ENCODE measurements at places on chromosomes 11 and 22.

- DNase-seq, result no peak
Observed at GRCh38 chr11:26702406-26702805, 19.5 kb downstream of the SLC5A12 start.

DNA sequence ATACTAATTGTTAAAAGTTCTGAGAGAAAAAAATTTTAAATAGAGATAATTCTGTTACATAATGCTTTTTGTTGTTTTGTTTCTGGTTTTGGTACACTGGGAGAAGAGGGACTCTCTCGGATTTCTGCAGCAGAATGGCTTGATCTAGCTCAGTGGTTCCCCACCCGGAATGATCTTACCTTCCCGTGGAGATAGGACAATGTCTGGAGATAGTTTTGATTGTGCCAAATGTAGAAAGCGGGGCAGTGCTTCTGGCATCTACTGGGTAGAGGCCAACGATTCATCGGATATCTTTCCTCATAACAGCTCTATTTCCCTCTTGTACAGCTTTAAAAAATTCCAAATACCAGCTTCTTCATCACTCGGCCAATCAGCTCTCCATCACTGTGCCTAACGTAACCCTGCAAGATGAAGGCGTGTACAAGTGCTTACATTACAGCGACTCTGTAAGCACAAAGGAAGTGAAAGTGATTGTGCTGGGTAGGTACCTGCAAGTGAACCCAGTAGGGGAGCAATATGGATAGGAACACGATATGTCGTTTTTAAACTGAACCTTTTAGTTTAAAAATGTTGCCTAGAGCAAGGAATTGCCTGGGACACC lies 13.2 kb downstream of the CRTAM start:
- no peak for DNase-seq

GRCh38 chr22:39122772-39123470 lies 25.9 kb downstream of the APOBEC3H start:
- no peak for DNase-seq

DNA sequence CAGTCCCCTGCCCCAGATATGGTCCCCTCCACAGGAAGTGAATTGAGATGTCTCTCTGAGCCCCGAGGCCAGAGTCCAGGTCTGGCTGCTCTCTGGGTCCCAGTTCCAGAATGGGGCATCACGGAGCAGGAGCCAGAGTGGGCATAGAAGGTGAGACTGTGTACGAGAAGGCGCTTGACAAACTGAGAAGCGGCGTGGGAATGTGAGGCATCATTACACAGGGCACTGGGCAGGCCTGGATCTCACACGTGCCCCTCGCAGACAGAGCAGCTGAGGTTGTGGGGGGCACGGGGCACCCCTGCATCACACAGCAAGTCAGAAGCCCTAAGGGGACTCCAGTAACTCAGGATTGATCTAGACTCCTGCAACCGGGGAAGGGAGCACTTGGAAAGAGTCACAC lies 9.2 kb downstream of the STARD10 start:
- no peak for DNase-seq

GRCh38 chr11:61195719-61196118 lies 7.6 kb upstream of the PGA3 start:
- no peak for DNase-seq

- no peak for DNase-seq
Observed at GRCh38 chr11:3086114-3086513, 28.9 kb upstream of the CARS1 start.

DNA sequence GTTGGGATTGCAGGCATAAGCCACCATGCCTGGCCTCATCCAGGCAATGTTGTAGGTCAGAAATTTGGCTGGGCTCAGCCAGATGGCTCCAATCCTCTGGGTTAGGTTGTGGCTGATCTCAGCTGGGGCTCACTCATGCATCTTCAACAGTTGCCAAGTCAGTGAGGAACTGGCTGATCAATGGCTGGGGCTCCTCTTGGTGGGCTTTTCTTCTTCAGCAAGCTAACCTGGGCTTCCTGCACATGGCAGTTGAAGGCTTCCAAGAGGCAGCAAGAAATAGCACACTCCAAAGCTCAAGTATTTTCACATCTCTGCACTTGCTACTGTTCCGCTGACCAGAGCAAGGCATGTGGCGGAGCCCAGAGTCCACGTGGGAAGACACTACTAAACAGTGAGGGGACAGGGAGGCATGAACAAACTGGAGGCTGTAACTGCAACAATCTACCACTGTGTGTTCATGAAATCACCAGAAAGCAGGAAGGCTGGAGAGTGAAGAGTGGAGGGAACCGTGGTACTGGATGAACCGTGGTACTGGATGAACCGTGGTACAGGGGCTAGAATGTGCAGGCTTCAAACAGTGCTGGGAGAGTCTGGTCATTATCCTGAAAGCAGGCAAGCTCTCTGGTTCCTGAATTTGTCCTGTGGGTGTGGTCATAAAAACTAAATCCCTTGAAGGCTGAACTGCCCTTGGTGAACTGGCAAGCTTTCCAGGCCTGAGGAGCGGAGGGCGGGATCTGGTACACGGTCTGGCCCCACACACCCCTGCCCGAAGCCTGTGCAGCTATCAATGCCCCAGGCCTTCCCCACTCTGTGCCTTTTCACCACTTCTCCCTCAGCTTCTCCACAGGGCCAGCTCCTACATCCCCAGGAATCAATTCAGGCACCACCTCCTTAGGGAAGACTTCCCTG lies 20.2 kb downstream of the CHST1 start:
- DNase-seq, result no peak

GRCh38 chr11:116691771-116692177 lies 81.0 kb downstream of the BUD13 start:
- no peak for DNase-seq

DNA sequence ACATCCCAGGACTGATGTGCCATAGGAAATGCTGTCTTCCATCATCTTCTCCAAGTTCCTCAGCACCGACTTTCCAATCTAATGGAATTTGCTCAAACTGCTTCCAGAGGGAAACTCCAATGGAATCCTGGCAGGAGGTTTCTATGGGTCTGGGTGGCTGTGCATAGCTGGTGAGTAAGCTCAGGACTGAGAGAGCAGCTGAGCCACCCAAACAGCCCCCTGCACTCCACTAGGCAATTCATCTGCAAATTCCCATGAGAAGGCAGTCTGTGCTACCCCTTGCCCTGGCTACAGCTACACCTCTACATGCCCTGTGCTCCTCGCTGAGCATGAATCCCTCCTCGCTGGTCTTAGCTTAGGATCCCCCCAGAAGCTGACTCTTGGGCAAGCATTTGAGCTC lies 127.9 kb upstream of the CSNK2A3 start:
- DNase-seq, result no peak

- DNase-seq, result no peak
Observed at GRCh38 chr11:36077368-36077767, 133.5 kb downstream of the LDLRAD3 start.

GRCh38 chr11:89456681-89457080 lies 34.5 kb downstream of the NOX4 start:
- no peak for DNase-seq

DNA sequence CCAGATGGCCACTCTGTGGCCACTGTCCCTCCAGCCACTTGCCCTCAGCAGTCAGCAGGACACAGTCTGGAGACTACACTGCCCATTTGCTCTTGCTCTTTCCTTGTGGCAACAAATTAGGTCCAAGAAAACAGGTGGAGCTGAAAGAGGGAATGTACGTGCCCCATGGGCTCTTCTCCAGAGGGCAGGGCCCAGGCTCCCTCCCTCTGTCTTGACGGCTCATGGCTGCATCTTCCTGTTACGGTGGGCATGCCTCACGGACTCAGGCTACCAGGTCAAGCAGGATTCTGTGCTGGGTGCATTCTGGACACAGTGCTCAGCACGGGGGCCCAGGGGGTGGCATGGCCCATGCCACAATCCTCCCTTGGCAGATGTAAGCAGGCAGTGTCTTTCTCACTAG lies 71.3 kb downstream of the MED15 start:
- peak; percentile 22 for DNase-seq
